ENCODE measurements at places on chromosomes 6 and 20.

GRCh38 chr20:48467622-48468021, 360.2 kb downstream of the PREX1 start:
- peak; percentile 7 for DNase-seq

DNA sequence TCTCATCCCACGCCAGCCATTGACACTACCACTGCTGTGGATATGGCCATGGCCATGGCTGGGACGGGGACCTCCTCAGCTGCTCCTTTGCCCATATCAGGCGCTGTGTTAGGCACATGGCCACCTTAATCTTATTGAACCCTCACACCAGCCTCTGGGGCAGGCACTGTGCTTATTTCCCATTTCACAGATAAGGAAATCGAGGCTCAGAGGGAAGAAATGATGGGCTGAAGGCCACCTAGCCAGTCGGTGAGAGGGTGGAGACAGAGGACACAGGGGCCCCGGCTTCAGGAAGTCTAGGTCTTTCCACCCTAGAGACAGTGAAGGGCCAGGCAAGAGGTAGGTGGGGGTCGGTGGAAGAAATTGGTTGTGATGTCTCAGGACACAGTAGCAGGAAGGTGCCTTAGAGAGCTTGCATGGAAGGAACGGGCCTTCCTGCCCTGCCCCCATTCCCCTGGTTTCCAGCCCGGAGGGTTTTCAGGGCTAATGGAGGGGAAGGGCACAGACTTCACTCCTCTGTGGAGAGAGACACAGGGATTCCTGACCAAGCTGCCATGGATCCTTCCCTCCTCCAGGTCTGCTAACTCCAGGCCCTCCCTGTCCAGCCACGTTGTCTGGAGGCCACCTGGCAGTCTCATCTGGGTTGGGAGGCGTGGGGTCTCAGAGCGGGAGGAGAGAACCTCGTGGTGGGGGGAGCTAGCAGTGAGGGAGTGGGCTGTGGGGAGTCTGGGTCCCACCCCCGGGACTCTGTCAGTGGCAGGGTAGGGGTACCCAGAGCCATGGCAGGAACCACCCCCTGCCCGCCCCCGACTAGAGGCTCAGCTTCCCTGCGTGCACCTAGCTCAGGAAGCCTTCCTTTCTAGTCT, 120.4 kb downstream of the VEGFA start:
- DNase-seq, result no peak

GRCh38 chr20:13461849-13462458, 176.8 kb downstream of the TASP1 start:
- DNase-seq, result no peak

GRCh38 chr20:3990716-3991115, 24.6 kb downstream of the RNF24 start:
- no peak for DNase-seq

GRCh38 chr6:36368921-36369865, 18.3 kb downstream of the ETV7 start:
- DNase-seq, result no peak

DNA sequence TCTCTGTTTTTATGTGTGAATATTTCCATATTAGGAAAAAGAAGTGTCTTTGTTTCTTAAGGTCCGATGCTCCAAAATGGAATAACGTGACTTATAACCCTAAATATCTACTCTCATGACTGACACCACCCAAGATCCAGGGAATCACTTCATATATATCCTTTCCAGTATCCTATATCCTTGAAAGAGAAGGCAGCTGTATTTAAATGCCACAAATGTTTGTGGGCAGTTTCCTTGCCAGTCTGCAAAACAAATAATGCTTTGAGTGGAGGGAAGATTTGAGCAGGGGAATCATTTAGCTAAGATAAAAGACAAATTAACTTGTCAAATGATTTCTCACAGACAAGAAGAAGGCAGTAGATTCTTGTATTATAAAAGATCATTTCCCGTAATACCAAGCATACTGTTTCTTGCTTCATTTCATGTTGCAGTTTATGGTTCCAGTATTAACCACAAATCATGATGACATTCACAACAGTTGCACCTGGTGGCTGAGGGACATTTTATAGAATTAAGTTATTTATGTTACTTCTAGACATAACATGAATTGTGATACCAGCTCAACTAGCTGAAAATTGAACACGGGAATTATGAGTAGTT, 30.0 kb upstream of the FABP7 start:
- DNase-seq, result peak; percentile 48

DNA sequence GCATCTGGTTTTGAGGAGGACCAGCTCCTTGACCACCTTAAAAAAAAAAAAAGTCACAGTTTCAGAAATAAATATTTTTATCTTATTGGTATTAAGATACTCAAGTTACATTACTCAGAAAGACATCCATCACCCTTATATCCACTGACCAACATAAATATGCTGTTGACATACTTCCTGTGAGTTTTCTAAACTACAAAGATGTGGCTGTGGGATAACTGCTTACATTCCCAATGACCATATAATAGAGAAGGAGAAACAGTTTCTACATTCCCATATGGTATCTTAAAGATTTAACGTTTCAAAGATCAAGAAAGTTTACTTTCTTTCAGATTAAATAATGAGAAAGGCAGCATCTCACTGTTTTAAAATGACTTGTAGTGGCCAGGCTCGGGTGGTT, 46.3 kb downstream of the TP53INP2 start:
- no peak for DNase-seq

DNA sequence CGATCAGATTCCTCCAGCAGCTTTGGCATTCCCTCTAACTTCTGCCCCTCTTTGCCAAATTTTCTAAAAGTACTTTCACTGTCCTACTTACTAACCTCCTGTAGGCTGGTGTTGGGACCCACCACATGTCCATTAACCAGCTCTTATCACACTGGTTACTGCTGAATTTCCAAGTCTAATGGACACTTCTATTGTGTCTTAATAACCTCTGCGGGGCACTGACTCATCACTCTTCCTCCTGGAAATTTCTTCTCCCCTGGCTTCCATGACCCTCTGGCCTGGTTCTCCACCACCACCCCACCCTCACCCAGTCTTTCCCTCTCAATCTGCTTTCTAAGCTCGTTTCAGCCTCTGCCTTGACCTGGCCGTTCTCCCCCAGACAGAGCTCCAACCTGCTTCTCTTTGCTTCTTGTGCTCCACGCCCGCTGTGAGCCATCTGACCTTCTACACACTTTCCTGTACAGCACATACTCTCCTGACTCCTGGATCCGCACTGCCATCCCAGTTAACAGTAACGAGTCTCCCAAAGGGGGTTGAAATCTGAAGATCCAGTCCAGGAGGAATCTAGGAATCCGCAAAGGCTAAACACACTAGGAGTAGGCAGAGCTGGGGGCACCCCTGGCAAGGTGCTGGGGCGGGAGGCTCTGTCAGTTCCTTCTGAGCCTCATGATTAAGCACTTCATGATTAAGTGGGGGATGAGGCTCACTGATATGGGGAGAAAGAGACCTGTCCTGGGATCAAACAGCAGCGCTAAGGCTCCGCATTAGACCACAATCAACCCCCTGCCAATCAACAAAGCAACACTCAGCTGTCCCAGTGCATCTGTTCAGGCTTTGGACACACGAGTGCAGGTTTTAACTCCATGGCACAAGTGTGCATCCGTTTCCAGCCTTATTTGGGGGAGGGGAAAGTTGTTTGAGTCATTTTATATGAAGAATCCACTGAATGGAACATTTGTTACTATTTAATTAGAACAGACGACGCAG, 146.3 kb downstream of the LY86 start:
- peak; percentile 23 for DNase-seq

DNA sequence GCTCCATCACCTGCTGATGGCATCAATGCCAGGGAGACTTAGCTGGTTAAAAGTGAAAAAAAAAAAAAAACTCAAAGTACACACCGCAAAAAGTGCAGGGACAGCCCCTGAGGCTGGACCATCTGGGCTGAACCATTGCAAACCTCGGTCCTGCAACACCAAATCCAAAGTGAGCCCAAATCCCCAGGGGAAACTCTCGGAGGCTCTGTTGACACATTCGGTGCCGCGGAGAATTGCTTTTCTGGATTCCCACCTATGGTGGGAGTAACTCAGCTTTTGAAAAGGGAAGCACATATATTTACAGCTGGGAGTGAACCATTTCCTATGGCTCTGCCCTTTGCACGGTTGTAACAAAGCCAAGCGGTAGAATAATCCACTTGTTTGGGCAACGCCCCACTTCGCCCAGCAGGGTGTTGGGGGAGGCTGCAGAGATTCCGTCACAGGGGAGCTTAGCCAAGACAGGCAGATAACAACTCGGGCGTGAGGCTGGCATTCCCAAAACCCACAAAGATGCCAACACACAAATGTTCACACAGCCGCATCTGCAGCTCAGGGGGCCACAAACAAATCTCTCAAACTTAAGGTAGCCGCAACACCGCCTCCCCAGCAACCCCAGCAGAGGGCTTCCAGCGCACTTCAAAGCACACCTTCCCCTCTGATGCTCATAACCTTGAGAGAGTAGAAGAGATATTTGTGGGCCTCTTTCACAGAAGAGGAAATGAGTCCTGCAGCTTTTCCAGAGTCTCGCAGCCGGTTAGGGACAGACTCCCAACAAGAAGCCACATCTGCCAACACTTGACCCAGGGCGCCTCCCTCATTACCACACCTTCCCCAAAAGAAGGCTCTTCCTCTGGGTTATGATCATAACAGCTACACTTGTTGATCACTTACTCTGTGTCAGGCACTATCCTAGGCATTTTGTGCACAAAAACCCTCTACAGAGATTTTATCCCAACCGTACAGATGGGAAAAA, 11.4 kb downstream of the ZC3H12D start:
- no peak for DNase-seq

DNA sequence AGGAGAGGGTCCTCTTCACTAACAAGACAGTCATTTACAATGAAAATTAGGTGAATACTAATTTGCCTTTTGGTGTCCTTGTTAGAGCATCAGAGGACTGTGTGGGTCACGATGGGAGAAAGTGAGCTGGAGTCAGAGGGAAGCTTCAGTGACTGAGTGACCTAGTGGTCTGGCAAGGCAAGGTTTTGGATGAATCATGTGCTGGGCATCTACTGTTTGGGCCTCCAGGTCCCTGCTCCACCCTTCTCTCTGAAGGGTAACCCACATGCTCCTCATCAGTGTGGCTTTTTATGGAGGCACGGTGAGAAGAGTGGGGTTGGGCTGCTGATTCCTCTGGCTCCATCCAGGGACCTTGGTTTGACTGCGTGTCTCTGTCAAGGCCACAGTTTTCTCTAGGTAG, 60.5 kb upstream of the EXOC2 start:
- no peak for DNase-seq

GRCh38 chr6:150977281-150977680, 111.8 kb downstream of the MTHFD1L start:
- no peak for DNase-seq

- no peak for DNase-seq
Observed at GRCh38 chr6:47147836-47148344, 105.8 kb upstream of the ADGRF1 start.

DNA sequence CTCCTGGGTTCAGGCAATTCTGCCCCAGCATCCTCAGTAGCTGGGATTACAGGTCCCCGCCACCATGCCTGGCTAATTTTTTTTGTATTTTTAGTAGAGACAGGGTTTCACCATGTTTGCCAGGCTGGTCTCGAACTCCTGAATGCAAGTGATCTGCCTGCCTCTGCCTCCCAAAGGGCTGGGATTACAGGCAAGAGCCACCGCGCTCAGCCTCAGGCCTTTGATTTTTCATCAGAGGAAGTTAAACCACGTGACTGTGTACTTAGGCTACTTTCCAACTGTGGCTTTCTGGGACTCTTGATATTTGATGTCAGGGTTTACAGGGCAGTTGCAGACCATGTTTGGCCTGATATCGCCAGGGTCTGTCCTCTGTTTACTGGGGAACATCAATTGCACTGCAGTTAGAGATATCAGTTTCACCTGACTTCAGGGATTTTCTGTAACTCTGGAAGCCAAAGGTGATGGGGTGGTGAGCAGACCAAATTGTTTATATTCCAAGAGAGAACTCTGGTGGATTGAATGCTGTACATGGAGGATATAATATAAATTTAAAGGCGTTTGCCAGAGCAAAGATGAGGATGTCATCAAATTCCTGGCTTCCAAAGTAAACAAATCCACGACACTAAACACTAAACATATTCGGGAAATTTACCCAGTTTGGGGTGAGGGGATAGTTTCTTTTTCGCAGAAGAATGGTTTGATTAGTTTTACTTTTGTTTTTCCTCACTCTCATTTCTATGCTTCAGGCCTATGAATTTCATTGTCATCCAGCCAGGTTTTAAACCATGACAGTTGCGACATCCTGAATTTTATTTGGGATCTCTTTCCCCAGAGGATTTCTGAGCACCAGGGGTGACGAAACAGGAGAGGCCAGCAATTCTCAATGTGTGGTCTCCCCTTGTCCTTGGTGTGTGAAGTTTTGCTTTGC, 4.2 kb downstream of the PSMF1 start:
- DNase-seq, result peak; percentile 22

GRCh38 chr6:143059663-143060353, 881 bp upstream of the AIG1 start:
- DNase-seq, result peak; percentile 56

- no peak for DNase-seq
Observed at GRCh38 chr6:147384029-147384428, 124.5 kb upstream of the SAMD5 start.

DNA sequence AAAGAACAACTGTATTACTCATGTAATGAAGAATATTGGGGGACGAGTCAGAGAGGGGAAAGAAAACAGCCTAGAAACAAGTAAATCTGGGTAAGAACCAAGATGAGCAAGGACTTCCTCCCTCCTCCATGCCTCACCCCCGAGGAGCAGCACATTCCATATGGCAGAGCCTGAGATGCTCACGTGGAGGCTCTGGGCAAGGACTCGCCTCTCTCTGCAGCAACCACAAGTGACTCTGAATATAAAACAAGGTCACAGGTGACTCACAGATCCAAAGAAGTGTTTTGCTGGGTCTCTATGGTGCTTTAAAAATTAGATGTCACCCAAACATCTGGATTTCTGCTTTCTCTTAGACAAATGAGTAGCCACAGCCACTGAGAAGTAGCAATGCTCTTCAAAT, 453.0 kb upstream of the SULF2 start:
- DNase-seq, result peak; percentile 51

DNA sequence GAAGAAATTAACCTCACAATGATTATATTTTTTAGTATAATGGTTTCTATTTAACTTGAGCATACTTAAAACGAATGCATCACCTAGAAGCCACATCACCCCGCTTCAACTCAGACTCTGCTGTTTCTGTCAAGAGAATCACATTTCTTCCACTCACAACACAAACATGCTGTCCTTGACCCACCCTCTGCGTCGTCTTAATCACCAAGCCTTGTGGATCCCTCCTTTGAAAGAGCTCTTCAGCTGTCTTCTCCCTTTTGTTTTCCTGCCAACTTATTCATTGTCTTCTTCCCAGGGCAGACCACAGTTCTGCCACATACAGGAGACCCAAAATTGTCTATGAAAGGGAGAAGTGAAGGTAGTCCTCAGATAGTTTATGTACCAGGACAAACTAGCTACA, 595.6 kb upstream of the AGPAT4 start:
- no peak for DNase-seq

DNA sequence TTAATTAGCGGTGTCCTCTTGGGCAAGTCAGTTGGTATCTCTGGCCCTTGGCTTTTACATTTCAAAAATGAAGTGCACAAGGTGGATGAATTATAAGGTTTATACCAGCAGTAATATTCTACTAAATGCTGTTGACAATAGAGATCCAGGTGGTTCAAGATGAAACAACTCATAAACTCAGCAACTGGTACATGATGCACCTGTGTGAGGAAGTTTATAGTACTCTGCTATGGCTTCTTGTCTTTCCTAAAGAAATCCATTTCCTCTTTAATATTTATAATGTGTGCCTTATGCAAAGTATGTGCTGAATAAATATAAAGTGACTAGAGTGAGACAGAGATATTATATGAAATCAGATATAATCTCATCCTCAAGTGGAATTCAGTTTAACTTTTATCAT, 48.5 kb downstream of the ADGRG6 start:
- no peak for DNase-seq

GRCh38 chr6:53326372-53327016, 22.3 kb downstream of the ELOVL5 start:
- DNase-seq, result peak; percentile 85

GRCh38 chr20:13261460-13262301, 40.6 kb downstream of the ISM1 start:
- DNase-seq, result peak; percentile 56
